ENCODE measurements at places on chromosomes 16 and 17.

DNA sequence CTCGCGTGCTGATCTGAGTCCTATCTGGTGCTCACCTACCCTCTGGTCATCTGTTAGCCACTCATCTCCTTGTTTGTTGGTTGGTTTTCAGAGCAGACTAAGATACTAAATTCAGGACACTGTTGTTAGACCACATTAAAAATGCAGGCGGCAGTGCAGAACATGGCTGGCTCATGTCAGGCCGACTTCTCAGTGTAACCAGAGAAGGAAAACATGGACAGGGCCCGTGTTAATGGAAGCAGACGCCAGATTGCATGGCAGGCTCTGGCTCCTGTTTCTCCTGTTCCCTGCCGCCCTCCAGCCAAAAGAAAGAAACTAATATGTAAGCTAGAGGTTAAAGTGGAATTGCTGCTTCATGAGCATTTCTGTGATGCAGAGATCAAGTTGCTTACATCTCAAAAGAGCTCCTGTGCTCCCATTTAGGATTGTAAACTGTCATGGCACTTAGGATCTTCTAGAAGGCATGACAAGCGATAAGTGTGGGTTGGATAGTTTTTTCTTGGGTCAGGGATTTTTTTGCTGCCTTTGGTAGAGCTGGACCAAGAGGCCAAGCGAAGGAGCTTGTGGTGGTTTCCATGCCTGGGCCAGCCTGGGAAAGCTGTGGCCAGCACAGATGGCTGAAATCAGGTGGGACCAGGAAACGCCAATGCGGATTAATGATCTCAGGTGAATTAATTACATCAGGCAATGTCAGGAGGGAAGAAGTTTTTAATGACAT is 56.1 kb downstream of the YPEL2 start:
- no peak for DNase-seq

DNA sequence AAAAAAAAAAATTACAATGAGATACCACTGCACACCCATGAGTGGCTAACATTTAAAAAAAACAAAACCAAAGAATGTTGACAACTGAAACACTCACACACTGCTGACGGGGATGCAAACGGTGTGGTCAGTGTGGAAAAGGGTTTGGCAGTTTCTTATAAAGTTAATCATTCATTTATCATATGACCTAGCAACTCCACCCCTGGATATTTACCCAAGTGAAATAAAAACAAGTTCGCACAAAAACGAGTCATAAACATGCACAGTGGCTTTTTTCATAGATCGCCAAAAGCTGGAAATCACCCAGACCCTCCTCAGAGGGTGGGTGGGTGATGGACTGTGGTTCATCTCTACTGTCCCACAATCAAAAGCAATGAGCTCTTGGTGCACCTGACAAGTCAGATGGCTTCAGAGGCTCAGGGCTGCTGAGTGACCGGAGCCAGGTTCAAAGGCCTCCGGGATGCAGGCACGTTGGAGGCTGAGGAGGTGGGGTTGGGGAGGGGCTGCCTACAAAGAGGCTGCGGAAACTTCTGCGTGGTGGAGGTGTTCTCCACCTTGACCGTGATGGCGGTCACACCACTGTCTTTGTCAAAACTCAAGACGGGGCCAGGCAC is 14.2 kb downstream of the RAB40B start:
- no peak for DNase-seq

DNA sequence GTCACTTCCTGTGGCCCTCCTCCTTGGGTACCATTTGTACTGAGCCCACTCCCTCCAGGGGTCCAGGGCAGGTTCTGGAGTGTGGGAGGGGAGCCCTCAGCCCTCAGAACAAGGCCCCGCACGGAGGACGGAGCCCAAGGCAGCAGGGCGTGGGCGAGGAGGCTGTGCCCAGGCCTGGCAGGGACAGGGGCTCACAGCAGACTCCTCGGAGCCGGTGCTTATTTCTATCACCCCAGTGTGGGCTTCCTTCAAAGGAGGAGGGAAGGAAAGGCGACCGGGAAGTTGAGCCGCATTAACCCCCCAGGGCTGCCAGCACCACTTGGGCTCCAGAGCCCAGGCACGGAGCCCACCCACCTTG is 54.0 kb downstream of the ABR start:
- no peak for DNase-seq

GRCh38 chr17:42585353-42585752 is 7.8 kb upstream of the PSMC3IP start:
- no peak for DNase-seq

DNA sequence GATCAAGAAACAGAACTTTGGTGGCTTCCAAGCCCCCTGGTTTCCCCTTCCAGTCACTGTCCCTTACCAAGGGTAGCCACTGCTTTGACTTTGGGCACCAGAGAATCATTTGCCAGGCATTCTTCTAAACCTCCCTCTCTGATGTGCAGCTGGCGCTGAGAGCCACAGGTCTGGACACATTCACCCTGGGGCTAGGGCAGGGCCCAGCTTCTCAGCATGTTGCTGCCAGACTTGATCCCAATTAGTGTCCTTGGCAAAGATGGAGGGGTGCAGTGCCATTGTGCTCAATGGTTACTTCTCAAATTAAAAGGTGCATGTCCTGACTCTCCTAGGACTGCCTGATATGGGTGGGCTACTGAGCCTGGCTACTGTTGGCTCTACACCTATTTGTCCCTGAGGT is 7.6 kb upstream of the SLC47A2 start:
- no peak for DNase-seq

DNA sequence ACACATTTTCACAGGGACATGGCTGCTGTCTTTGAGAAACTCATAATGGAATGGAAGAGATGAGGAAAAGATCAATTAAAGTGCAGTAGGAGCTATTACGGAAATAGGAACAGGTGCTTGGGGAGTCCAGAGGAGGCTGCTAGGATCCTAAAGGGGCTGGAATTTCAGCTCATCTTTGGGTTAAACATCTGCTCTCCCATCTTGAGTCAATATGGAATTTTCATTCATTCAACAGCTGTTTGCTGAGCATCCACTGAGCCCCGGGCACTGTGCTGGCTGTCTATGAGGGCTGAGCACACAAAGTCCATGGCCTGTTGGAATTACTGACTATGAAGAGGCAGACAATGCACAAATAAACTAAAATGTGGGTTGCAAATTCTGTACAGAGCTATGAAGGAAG is 47.9 kb downstream of the ASIC2 start:
- no peak for DNase-seq

- DNase-seq, result no peak
Measured at GRCh38 chr17:4903051-4903818, at the start of gene CHRNE. TSS of gene CHRNE (minus strand) at chr17:4903098. CDS start at chr17:4903063, 35 bp downstream.

- DNase-seq, result no peak
Measured at GRCh38 chr17:66462010-66462409, 159.6 kb downstream of the PRKCA start.

- DNase-seq, result no peak
Measured at GRCh38 chr16:11586378-11586855, 302 bp downstream of the LITAF start.

- DNase-seq, result no peak
Measured at GRCh38 chr16:56245197-56245596, 53.9 kb downstream of the GNAO1 start.

DNA sequence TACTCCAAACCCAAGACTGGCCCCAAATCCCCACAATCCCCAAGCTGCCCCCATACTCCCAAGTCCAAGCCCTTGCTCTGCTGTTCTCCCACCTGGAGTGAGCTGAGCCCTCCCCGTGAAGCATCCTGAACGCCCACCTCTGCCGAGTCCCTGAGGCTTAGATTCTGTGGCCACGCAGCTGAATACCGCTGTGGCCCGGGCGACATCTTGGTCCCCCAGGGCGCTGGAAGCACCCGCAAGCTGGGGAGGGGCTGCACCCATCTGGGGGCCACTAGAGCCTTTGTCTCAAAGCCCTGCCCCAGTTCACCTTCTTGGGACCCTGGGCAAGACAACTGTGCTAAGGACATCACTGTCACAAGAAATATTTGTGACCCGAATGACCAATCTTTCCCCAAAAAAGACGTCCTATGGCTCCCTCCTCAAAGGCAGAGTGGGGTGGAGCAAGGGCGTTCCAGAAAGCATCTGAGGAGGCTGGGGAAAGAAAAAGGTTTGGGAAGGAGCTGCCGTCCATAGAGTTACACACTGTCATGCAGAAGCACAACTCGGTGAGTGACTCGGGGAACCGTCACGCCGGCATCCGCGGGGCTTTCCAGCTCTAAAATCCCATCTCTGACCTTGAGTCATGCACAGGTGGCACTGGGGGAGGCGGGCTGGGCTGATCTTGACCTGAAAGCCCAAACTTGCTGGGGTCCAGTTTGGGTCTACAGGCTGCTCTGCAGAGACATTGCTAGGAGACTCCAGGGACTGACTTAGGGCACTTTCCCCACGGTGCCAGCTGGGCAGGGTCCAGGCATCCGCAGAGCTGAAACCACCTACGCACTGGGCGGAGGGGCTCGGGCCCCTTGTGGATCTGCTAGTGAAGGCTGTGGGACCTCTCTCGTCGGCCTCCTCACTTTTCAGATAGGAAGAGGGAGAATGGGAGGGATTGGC is 6.6 kb downstream of the PTX4 start:
- DNase-seq, result no peak

- no peak for DNase-seq
Measured at GRCh38 chr16:87721622-87722585, 43.9 kb downstream of the KLHDC4 start.

DNA sequence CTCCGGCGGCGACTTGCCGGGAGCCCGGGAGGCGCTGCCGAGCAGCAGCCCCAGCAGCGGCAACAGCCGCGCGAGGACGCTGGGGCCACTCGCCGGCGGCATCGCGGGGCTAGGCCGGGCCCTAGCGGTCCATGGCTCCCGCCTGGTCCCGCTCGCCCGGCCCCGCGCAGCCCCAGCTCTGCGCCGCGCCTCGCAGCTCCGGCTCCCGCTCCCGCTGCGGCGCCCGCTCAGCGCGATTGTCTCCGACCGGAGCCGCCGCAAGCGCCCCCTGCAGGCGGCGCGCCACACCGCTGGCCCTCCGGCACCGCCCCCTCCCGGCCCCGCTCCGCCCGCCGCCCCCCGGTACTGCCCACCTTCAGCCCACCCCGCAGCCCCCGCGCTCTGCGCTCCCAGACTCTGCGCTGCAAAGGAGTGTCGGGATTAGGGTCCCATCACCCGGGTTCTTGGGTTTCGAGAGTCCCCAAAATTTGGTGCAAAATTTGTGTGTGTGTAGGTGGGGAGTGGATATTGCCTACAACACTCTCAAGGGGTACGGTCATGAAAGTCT is at the start of gene FAM171A2:
TSS of gene FAM171A2 (minus strand) at position 241 of the 547 bp plus-strand sequence. CDS start at position 102, 139 bp downstream.
- peak; percentile 44 for DNase-seq

GRCh38 chr16:27772093-27772825 is 222.3 kb downstream of the KATNIP start:
- DNase-seq, result no peak

- DNase-seq, result no peak
Measured at GRCh38 chr16:50254072-50254471, 12.3 kb upstream of the ADCY7 start.

DNA sequence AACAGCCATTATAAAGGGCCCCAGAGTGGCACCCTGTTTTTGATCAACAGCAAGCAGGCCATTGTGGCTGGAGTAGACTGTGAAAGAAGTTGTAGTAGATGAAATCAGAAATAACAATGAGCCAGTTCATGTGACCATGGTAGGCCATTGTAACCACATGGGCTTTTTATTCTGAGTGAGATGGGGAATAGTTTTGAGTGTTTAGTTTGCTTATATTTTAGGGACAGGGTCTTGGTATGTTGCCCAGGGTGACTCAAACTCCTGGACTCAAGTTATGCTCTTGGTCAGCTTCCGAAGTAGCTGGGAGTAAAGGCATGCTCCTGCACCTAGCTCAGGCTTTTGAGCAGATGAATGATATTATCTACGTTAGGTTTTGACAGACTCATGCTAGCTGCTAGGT is 12.0 kb downstream of the CBFB start:
- DNase-seq, result no peak

DNA sequence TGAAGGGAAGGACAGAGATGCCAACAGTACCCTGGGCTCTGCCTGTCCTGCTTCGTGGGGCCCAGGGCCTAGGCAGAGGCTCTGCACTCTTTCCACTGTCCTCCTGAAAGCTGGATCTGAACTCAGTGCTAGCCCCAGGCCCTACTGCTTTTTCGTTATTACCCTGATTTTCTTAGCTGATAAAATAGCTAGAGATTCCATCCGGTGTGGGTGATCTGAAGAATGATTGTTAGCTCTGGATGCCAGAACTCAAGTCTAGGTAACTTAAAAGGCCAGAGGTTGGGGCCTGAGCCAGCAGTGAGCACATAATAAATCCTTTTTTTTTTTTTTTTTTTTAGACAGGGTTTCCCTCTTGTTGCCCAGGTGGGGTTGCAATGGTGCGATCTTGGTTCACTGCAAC is 1.8 kb upstream of the MYBBP1A start:
- no peak for DNase-seq

GRCh38 chr17:1871756-1872155 is 42.0 kb downstream of the RPA1 start:
- no peak for DNase-seq

GRCh38 chr16:89051521-89052166 is 42.0 kb upstream of the ACSF3 start:
- no peak for DNase-seq

DNA sequence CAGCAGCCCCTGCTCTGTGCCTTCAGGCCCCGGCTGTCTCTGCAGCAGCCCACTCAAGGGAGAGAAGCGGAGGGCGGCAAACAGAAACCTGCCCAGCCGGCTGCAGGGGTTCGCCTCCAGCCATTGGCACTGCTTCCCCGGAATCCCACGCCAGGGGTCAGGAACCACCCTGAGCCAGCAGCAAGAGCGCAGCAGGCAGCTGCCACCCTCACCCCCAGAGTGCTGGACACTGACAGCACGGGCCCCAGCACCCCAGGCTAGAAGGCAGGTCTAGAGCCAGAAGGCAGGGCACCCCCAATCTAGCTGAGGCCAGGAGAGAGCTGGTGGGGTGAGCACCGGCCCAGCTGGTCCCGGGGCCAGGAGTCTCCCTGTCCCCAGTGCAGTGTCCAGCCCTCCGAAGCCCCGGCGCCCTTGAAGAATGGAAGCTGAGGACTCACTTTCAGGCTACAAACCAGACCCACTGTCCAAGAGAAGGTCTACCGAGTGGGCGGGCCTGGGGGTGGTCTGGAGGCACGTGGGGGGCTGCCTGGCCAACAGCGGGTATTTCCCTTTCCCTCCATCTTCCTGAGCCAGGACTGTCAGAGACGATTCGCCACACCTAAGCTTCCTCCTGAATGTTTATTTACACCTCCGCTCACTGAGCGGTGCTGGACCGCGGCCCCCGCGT is 8.4 kb downstream of the UBALD2 start:
- DNase-seq, result no peak

DNA sequence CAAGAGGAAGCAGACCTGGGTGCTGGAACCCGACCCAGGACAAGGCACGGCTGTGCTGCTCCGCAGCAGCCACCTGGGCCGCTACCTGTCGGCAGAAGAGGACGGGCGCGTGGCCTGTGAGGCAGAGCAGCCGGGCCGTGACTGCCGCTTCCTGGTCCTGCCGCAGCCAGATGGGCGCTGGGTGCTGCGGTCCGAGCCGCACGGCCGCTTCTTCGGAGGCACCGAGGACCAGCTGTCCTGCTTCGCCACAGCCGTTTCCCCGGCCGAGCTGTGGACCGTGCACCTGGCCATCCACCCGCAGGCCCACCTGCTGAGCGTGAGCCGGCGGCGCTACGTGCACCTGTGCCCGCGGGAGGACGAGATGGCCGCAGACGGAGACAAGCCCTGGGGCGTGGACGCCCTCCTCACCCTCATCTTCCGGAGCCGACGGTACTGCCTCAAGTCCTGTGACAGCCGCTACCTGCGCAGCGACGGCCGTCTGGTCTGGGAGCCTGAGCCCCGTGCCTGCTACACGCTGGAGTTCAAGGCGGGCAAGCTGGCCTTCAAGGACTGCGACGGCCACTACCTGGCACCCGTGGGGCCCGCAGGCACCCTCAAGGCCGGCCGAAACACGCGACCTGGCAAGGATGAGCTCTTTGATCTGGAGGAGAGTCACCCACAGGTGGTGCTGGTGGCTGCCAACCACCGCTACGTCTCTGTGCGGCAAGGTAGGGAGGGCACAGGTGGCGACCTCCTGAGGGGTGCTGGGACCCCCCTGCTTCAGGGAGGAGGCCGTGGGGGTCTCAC is 667 bp downstream of the FSCN2 start:
- no peak for DNase-seq
